ENCODE measurements at places on chromosomes 2 and 18.

DNA sequence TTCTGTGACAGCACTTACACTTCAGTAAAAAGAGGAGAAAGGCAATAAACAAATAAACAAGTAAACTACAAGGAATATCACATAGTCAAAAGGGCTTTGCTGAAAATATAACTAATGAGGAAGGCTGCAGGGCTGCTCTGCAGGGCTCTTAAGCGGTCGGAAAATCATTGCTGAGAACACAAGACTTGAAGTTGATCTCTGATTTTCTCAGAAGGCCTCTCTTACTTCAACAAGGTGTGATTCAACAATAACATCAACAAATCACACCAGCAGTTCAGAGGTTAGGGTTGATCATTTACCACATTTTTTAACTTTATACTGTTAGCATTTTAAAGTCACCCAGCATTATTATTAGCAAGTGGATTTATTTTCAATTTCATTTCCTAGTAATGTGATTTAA is 215.6 kb downstream of the ARHGAP15 start:
- no peak for DNase-seq

- DNase-seq = no peak
Measured at GRCh38 chr2:144099780-144100377, 420.0 kb downstream of the ZEB2 start.

- no peak for DNase-seq
Measured at GRCh38 chr2:52465287-52465686, 1302.3 kb upstream of the CHAC2 start.

GRCh38 chr2:84234103-84234502 is 225.0 kb downstream of the SUCLG1 start:
- DNase-seq = no peak

- DNase-seq = no peak
Measured at GRCh38 chr2:27814758-27815157, 43.2 kb downstream of the MRPL33 start.

DNA sequence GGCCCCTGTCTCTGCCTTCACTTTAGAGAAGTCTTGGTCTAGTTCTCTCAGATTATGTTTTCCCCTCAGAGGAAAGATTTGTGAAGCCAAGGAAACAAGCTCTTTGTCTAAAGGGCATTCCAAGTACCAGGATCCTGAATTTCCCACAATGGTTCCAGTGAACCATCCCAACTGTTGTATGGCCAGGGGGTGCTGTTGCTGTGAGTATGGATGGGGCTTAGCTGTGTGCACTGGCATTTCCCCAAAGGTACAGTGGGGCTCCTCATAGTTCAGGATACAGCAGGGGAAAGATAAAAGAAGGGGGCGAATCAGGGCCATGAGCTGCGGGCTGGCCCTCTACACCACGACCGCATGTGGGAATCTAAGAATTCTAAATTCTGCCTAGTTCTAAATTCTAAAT is 1154.0 kb upstream of the FANCL start:
- no peak for DNase-seq

DNA sequence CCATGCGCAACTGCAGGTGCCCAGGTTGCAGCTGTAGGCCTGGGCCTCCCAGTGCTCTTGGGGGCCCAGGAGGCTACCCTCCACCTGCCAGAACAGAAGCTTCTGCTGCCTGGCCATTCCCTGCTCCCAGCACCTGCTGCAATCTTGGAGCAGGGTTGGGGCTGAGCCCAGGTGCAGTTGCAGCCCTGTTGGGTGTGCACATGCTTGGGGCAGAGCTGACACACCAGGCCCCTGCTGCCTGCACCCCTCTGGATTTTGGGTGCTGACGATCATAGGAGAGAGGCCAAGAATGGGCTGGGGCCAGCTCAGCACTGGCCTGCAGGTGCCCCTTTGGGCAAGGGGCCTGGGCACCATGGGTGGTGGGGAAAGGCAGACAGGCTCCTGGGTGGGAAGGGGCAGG is 20.5 kb upstream of the SP140L start:
- DNase-seq = no peak

DNA sequence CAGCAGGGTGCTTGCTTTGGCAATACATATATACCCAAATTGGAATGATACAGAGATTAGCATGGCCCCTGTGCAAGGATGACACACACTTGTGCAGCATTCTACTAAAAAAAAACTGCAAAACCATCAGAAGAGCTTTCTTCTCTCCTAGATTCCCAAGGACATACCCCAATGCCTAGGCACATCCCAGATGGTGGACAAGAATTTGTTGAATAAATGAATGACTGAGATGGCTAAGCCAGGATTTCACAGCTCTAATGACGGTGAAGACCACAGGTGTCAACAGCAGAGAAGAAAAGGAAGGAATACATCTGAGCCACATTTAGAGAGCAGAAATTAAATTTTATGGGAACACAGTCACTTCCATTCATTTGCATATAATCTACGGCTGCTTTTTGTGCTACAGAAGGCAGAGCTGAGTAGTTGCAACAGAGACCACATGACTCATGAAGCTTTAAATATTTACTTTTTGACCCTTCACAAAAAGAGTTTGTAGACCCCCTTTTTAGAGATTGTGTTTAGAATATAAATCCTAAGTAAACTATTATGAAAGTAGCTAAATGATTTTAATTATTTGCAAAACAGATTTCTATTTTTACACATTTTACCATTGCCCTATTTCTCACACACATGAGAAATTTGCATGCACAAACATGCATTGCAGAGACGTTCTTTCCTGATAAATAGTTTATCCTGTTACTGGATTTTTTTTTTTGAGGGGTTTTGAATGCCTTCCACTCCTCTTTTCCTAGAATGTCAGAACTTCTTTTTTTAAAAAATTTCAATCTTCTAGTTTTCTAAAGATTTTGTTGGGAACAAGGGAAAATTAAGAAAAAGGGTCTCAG is 119.0 kb downstream of the PMAIP1 start:
- DNase-seq = no peak

GRCh38 chr2:36453652-36454051 is 98.1 kb downstream of the CRIM1 start:
- no peak for DNase-seq

DNA sequence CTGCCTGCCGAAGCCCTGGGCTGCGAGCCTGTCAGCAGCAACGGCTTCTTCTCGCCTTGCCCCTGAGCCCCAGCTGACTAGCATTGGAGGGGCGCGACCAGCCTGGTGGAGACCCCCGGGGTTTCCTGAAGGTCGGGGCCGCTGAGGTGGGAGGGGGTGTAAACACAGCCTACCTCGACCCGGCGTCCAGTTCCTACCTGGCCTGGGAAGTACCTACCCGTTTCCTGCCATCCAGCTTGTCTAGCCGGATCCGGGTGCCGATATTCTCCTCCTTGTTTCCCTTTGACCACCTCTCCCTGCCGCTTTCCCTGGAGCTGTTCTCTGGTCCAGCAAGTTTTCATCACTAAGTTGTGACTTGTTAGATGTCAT is 511 bp downstream of the MOB4 start:
- no peak for DNase-seq

DNA sequence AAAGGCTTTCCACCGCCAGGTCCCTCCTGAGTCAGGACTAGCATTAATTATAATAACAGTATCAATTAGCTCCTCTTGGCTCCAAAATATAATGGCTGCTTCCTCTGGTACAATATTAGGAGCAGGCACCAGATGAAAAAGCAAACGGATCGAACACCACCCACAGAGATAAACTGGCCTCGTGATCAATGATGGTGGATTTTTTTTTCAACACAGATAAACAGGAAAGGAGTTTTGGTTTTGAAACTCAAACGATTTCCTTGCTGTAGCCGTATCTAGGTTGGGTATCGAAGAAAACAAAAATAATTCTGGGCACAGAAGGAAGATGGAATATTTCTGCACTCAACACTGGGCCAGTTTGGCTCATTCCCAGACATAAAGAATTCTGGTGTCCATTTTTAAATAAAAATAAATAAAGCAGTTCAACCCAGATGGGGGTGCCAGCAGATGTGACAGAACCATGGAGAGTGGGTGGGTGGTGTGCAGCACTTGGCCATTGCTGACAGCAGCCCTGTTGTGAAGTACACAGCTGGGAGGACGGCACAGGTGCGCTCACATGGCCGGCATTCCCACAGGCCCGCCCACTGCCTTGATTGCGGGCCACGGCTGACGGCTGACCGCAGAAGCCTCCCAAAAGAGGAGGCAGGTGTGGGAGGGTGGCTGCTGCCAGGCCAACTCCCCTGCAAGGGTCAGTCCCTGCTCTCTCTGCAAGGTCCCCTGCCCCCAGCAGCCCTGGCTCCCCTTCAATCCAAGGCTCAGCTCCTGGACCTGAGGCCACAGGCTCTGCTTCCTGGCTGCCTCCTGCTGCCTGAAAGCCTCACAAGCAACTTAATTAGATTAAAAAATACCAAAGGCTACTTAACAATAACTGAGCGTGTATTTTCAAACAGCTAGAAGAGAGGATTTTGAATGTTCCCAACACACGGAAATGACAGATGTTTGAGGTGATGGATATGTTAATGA is 351.9 kb upstream of the ID2 start:
- no peak for DNase-seq

GRCh38 chr2:142220901-142221300 is 90.1 kb upstream of the LRP1B start:
- no peak for DNase-seq

DNA sequence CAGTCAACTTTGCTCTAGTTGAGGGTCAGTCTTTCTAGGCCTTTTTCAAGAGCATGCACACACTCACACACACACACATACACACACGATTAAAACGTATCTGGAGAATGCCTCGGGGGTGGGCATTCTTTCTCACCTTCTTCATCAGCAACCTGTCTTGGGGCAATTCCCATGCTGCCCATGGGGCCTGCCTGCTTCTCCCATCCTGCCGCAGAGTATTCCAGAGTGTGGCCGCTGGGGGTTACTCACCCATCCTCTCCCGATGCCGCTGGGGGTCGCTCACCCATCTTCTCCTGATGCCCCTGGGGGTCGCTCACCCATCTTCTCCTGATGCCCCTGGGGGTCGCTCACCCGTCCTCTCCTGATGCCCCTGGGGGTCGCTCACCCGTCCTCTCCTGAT is 10.8 kb upstream of the ALLC start:
- DNase-seq = no peak

DNA sequence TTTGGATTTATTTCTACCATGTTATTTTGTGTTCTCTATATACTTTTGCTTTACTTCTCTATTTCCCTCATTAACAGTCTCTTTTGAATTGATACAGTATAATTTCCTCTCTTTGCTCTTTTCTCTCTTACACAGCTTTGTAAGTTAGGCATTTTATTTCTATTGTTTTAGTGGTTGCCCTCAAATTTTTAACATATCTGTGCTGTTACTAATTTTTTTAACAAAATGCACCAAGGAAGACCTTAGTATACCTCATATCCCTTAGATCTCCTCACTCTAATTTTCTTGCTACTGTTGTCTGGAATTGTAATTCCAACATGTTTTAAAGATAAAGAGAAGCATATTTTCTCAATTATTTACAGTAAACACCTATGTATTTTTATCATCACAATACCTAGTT is 416.8 kb upstream of the SLC14A2 start:
- DNase-seq = no peak

DNA sequence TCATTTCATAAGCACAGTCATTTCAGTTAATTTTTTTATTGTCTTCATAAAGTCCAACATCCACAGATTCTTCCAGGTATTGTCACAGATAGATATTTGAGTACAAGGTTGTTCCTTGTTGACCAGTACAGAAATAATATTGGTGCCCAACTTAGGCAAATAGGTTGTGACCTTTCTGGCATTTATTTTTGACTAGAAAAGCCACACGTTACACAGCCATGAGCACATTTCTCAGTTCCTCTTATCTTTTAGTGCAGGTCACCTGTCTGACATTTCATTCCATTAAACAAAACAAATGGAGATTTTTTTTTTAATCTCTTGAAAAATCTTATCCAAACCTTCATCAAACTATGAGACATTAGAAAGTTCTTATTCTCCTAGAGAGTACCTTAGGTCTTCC is 428.8 kb downstream of the ZNF521 start:
- DNase-seq = no peak

DNA sequence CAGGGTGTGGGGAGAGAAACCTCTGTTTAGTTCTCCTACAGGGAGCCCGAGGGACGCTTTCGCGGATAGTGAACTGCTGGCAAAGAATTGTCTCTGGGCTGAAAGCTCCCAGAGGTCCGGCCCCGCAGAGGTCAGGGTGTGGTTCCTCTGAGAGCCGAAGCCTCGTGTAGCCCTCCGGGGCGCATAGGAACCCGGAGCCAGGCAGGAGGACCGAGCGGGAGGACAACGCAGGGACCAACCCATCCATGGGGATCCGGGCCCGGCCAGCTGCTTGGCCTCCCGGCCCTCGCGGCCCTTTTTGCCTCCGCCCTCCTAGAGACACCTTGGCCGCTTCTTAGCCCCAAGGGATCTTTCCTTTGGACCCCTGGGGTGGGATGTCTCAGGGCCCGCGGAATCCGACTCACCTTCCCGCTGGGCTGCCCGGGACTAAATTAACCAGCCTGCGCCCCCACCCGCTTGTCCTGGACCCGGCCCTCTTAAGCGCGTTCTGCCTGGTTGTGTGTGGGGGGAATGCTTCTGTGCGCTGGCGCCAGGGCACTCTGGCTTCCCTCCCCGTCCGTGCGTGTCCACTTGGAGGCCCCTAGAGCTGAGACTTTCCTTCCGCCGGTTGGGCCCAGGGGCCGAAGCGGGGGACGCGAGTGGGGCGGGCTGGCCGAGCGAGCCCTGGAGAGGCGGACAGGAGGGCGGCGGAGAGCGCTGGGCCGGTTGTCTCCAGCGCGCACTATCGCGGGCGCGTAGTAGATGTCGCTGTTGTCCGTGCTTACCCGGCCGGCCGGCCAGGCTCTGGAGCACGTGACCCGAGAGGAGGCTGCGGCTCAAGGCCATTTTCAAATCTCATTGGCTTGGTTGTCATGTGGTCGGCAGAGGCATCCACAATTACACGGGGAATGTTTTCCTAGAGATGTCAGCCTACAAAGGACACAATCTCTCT is at the start of gene HOXD10:
Gene HOXD10, plus strand, starts transcription at position 896 of the 931 bp plus-strand sequence. CDS start 56 bp downstream, outside the sequence.
- no peak for DNase-seq

DNA sequence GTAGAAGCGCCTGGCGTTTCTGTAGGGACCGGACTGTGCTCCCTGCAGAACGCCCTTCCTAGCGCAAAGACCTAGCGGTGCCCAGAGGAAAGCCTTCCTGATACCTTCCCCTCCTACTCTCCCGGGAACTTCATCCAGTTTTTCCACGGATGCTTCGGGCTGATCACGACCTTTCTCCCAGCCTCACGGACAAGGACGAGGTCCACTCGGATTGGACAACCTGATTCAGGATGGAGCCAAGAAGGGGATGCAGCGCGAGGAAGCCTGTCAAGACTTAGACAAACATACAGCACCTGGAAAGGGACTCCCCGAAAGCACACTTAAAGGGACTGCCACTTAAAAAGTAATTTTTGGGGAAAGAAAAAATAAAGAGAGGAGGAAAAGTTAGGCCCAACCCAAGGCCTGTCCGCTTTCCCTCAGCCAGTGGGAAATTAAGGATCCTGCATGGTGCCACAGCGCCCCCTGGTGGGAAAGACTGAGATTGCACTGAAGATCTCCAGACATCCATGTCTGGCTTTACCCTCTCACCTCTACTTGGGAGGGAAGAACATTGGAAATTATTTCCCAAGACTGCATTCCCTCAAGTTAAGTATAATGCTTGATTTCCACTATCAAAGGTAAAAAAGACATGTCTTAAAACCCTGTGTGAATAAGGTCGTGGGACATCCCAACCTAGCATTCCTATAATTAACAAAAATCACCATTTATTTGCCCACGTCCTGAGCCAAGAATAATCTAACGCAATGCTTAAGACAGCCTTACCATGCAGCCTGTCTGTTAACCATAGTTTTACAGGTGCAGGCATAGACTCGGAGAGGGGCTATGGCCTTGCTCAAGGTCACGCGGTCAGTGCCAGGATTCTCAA is 13.4 kb upstream of the COPS8 start:
- DNase-seq = peak; percentile 41

- no peak for DNase-seq
Measured at GRCh38 chr18:23669804-23670405, 7.2 kb upstream of the ANKRD29 start.
